Substantia nigra (tissue), 51 donors: ENCODE measurements at places on chromosomes 11 and 22.

DNA sequence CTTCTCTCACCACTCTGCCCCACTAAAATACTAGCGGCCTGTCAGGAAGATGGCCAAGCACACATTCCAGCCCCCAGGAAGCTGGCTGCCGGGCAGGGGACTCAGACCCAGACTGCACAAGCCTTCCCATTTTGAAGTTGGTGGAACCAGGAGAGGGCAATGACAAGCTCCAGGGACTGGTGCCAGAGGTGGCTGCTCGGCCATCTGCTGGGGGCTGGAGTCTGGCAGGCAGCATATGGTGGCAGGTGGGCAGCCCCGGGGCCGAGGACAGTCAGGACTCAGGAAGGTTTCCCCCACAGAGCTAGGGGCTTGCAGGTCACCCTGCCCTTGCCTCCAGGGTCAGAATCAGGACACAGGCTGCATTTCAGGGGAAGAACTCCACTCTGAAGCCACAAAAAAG lies 22.6 kb downstream of the KCNJ5 start:
- no peak for DNase-seq

DNA sequence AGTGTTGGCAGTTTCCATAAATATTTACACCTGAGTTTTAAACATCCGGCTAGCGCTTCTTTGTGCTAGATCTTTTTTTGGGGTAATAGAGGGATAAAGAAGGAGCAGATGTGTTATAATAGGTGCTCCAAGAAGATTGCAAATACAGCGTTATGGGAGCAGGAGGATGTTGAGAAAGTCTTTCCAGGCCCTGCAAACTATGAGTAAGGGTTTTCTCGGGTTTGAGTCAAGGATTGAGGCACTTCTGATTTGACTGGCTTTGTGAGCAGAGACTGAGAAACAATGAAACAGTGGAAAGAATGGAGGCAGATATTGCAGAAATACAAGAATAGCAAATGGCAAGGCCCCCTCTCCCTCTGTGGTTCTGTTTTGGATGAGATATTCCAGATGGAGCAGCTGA lies 155.0 kb upstream of the TIMP3 start:
- no peak for DNase-seq

DNA sequence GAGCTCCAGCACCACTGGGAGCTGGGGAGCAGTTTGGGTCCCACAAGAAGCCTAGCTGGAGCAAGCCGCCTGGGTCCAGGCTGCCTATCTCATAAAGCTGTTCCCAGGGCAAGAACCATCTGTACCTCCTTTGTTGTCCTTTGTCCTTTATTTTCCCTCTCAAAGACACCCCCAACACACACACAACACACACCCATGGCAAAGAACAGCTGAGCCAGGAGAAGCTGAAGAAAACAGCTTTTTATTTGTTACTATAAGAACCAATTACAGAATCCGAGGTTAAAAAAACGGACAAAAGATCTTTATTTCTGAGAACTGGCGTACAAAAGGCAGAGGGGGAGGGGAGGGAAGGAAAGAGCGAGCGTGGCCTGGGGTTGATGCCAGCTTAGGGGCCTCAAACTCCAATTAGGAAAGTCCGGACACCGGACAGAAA lies 1.7 kb upstream of the TUT1 start:
- DNase-seq = no peak

- no peak for DNase-seq
Measured at GRCh38 chr22:18119409-18120110, 9.0 kb downstream of the TUBA8 start.

GRCh38 chr11:83330303-83330702 lies 44.1 kb upstream of the CCDC90B start:
- DNase-seq = no peak

GRCh38 chr11:61881397-61881796 lies 9.9 kb downstream of the FADS3 start:
- DNase-seq = no peak

GRCh38 chr11:12525466-12526055 lies 148.2 kb downstream of the PARVA start:
- no peak for DNase-seq

- DNase-seq = no peak
Measured at GRCh38 chr11:726278-727220, 20.5 kb downstream of the EPS8L2 start.

DNA sequence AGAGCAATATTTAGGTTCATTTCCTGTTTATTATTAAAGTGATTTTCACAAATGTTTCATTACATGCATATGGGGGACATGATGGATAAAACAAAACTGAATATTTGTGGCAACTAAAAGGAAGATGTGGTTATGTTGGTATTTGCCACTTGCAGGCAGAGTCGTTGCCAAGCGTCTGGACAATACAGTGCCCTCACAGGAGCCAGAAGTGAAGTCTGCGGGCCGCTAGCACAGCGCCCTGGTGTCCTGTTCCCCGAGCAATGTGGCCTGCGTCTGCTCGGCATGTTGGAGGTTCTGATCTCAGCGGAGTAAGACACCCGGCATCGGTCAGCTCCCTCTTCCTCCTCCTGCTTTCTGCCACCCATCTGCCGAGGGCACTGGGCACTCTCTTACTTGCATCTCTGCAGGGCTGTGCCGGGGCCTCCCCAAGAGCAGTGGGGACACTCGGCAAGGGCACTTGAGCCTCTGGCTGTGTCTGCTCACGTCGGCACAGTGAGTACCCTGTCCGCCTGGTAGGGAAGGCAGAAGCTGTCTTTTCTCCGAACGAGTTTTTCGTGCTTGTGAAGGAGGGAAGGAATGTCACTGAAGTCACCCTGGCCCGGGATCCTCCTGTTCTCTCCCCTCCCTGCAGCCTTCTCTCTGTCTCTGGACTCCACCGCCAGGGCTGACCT lies 10.5 kb upstream of the TTLL12 start:
- DNase-seq = no peak

GRCh38 chr11:61529537-61530225 lies 21.1 kb downstream of the LRRC10B start:
- no peak for DNase-seq

GRCh38 chr11:28514391-28514790 lies 406.2 kb downstream of the METTL15 start:
- no peak for DNase-seq

GRCh38 chr11:1153951-1154493 lies 3.7 kb upstream of the MUC5AC start:
- no peak for DNase-seq

DNA sequence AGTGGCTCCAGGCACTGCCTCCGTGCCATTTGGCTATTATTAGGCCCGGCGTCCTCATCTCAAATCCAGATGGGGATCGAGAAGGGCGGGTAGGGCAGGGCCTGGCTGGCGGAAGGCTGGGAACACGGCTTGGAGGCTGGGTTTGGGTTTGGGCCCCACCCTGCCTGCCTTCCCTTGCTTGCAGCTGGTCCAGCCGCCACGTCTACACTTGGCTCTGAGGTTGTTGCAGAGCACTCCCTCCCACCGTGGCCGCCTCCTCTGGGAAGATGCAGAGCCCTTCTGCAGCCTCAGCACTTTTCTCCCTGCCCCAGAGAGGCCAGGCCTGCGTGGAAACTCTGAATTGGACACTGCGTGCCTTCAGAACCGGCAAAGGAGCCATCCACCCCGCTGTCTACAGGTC lies 5.2 kb upstream of the SMTN start:
- no peak for DNase-seq

DNA sequence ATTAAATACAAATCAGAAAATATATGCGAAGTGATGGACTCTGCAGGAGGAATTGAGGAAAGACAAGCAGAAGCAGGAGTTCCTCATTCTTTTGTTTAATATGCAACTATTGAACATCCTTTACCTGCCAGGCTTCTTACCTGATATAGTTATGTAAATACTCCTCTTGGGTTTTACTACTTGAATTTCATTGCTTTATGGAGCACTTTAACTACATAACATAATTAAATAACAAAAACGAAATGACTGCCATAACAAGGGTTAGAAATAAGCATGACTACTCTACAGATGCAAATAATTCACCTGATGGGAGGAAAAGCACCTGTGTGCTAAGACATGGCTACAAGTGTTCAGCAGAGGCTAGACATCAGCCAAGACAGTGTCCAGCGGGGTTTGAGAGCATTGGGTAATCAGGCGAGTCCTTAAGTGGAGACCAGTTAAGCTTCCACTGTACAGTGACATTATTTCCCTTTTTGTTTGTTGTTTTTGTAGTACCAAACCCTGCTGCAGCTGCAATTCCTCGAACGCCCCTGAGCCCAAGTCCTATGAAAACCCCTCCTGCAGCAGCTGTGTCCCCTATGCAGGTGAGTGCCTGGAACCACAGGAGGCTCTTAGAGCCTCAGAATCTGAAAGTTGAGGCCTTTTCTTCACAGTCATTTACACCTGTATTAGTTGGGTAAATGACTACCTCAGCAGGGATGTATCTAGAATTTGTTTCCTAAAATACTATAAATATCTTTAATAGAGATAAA lies 67.4 kb downstream of the SPECC1L start:
- DNase-seq = no peak

DNA sequence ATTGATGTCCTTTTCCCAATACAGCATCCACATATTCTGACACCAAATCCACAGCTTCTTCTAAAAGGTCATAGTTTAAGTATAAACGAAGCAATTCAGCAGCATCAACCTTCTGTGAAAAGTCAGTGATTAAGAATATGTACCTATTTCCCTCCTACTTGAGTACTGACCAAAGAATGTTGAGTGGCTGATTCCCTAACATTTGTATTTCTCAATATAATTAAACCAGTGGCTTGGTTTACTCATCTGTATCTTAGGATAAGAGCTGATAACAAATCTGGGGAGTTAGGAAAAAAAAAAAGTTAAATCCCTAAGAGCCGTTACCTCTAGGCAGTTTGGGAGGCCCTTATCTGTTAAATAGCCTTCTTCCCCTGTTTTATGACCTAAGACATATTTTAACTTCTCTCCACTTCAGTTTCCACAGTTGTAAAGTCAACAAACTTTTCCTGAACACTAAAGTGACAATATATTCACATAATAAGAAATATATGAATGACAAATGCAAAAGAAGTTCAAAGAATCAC lies 16.0 kb upstream of the FNBP4 start:
- no peak for DNase-seq

DNA sequence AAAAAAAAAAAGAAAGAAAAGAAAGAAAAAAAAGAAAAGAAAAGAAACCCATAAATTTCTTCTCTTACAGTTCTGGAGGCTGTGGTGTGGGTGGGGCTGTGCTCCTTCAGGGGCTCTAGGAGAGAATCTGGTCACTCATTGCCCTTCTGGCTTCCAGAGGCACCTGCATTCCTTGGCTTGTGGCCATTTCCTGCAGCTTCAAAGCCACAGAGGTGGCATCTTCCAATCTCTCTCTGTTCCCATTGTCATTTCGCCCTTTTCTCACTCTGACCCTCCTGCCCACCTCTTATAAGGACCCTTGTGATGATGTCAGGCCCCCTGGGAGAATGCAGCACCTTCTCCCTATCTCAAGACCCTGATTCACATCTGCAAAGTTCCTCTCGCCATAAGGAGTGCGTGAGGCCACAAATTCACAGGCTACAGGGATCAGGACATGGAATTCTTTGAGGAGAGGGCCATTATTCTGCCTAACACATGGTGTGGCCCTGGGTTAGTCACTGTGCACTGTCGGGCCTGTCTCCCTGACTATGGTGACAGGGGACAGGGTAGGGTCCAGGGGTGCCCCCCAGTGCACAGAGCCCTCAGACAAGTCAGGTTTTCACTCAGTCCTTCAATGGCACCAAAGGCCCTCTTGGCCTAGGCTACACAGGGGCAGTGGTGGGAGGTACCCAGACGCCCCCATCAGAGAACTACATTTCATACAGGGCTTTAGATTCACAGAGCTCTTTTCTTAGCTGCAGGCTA lies 38.6 kb upstream of the PRR5 start:
- DNase-seq = no peak
